Kasumi-1 (cell line): ENCODE measurements at places on chromosomes 1 and 21.

GRCh38 chr1:11429226-11429625 lies 49.7 kb upstream of the DISP3 start:
- DNase-seq, result no peak

DNA sequence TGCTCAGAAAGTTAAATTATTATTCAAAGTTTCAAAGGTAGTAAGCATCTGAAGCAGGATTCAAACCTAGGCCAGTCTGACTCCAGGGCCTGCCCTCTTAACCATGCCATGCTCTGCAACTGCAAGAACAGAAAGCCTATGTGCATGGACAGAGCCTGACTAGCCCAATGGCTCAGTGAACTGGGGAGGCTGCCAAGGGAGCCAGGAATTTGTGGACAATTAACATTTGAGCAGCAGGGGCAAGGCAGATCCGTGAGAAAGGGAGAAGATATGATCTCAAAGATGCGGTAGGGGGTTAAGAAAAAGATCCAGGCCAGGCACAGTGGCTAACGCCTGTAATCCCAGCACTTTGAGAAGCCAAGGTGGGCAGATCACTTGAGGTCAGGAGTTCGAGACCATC lies 6.5 kb upstream of the ATP1A4 start:
- no peak for DNase-seq

GRCh38 chr1:179046808-179047635 lies 21.3 kb downstream of the FAM20B start:
- no peak for DNase-seq

DNA sequence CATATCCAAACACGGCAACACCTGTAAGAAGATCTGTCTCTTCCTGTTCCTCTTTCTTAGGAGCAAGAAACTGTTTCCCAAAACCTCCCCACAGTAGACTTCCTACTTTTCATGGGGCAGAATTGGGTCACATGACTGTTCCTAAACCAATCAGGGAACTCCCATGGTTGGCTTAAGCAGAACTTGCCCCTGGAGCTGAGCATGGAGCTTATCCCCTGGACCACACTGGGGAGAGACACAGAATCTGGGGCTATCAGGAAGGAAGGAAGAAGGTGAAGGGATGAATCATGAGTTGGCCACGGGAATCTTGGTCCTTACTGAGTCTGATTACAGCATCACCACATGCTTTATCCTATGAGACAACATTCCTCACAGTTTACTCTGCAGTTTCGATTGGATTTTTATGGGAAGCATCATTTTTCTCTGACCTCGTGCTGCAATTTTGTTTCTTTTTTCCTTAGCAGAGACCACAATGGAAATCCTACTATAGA lies 81.8 kb downstream of the CDC7 start:
- peak; percentile 9 for DNase-seq
